MCF 10A (cell line): ENCODE measurements at places on chromosomes 6 and 20.

GRCh38 chr6:38269461-38270172 lies 370.1 kb downstream of the BTBD9 start:
- DNase-seq = no peak

GRCh38 chr6:144123421-144123820 lies 26.9 kb upstream of the STX11 start:
- no peak for DNase-seq

DNA sequence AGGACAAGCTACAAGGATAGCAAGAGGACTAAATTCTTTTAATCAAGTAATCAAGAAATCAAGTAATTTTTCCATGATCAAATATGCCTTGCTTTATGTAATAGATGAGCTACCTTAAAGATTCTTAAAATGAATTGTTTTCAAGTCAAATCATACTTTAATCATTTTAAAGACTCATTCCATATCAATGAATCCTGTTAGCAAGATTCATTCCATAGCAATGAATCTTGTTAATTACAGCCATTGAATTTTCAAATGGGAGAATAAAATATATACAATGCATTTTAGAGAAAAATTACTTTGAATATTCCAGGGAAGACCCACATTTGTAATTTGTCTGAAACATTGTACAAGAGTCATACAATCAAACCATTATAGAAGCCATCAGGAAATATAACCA lies 145.7 kb downstream of the RFX6 start:
- DNase-seq = no peak

GRCh38 chr6:166005944-166006899 lies 161.4 kb downstream of the TBXT start:
- peak; percentile 65 for DNase-seq

DNA sequence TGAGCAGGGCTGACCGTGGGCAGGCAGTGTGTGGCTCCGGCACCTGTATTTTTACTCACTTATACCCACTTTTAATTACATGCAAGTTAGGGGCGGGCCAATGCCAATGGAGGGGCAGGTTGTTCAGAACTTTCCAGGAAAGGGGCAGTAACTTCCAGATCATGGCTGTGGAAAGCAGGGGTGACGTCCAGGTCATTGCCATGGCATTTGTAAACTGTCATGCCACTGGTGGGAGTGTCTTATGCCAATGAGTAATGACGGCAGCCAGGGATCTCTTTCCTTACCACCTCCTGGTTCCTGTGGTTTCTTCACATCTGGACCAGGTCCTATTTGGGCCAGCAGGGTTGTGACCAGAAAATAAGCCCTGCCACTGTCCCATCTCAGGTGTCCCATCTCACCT lies 258.7 kb downstream of the THBS2 start:
- no peak for DNase-seq
